GM10248 (cell line): ENCODE measurements at places on chromosomes 2 and 18.

GRCh38 chr2:1988049-1988448 is 243.7 kb upstream of the PXDN start:
- DNase-seq = no peak

- no peak for DNase-seq
Measured at GRCh38 chr2:150474326-150475074, 13.0 kb downstream of the RND3 start.

DNA sequence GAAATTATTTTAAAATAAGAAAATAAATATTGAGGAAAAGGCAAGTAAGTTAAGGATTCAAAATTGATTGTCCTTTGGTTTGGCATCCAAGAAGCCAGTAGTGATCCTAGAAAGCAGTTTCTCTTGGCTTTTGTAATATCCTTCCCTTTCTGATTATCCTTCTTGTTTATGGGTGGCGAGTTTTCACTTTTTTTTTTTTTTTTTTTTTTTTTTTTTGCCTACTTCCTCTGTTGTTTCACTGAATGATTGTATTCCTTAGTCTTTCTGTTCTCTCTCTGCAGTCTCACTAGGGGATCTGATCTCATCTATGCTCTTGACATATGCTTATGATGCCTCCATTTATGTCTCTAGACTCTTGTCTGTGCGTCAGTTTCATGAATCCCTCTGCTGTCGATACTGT is 4.2 kb downstream of the NAPG start:
- no peak for DNase-seq

GRCh38 chr2:210540900-210541289 is 15.5 kb upstream of the CPS1 start:
- no peak for DNase-seq

- DNase-seq = no peak
Measured at GRCh38 chr2:110900191-110900590, 167.8 kb downstream of the ACOXL start.

DNA sequence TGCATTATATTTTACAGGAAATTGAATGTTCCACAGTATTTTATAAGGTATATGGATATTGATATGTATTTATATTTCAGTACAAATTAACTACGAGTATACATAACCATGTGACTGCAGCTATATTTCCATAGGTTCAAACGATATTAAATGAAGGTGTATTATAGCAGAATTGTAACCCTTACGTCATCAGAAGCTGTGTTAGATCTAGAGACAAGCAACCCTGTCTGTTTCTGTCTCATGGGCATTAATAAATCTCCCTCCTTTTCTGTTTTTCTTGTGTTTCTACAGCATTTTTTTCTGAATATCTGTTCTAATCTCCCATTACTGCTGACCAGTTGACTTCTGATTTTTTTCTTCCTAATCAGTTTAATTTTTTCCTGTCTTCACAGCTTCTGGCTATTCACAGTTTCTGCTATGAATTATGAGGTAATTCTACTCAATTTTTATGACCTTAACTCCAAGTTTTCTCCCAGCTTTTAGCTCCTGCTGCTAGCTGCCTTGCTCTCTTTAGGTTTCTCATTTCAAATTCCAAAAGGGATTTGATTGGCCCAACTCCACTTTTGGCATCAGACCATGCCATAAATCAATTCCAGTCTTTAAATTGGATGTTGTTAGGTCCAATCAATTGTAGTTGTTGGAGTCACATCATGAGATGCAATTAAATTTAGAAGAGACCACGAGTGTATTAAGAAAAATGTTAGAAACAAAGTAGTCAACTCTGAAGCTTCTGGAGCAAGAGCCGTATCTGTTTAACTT is 277.5 kb upstream of the ZSWIM2 start:
- DNase-seq = no peak

DNA sequence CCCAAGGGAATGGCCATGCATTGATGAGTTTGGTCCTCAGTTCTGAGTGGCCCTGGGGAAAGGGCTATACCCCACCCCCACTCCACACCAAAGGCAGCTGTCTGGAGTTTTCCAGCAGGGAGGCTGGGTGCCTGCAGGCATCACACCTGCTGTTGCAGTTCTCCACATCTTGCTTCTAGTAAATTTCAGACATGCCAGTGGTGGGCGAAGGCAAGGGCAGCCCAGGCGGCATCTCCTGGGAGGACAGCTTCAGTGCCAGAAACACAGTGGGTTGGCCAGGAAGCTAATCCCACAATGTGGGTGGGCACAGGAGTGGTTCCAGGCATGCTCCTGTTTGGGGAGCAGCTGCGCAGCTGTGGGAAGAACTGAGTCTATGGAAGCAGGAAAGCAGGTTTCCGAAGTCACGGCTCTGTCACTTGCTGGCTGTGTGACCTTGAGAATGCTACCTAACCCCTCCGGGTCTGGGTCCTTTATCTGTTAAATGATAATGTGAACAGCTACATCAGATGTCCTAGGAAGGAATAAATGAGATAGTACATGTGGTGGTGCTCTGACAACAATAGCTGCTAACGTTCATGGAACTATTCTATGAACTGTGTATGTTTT is 84.6 kb upstream of the SPTBN1 start:
- DNase-seq = no peak

DNA sequence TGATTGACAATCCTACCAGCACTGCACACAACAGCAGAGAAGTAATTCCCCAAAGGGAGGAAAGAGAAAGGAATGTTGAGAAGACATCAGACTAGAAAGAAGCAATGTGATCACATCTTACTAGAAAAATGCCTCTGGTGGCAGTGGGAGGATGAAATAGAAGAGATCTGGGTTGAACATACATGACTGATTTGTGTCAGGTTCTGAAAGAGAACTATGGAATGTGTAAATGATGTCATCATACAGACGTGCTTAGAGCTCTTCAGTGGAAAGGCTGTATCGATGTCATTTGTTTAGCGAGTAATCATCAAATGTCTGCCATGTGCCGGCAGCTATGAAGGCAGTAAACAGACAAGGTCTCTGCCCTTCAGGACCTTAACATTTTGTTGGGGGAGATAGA is 24.9 kb downstream of the GORASP2 start:
- no peak for DNase-seq

DNA sequence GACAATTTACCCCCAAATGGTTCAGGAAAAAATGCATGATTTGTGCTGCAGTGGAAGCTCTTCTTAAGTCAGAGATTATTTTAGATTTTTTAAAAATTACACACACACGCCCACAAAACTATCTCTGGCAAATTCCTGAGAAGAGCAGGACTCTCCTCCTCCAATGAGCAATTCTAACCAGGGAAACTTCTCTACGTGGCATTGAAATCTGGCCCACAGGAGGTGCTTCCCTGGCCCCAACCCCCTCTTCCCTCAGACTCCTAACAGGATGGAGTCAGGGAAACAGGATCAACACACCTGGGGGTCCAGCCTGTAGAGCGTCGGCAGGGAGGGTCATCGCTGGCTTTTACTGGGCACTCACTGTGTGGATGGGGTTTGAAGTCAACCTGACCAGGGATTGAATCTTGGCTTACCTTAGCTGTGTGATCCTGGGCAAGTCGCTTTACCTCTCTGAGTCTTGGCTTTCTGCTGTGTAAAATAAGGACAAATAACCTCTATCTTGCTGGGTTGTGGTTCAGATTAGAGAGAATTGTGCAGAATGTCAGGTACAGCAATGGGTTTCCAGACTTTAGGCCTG is 65.4 kb upstream of the ASAP2 start:
- no peak for DNase-seq

DNA sequence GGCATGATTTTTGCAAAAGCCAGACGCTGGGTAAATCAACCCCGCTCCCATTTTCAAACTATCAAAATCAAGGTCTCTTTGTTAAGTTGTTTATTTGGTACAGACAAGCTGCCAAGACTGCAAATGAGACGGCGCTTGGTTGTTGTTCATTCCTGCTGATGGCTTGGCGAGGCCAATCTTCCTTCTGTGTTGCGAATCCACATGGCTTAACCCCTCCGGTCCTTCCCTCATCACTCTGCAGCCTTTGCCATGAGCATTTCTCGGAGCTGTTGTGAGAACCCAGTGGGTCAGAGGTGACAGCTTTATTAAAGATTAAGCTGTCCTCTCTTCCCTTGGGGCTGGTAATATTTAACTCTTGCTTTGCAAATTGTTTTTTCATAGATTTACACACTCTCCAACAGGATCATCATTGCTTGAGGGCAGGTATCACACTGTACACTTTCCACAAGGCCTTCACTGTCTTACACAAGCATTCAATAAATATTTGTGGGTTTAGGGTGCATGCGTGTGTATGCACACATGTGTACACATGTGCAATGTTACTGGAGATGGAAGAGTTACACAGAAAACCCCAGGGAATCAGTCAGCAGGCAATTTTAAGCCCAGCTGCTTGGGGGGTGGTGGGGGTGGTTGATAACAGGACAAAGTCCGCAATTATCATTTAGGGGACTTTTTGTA is 27.8 kb upstream of the KCNF1 start:
- no peak for DNase-seq

DNA sequence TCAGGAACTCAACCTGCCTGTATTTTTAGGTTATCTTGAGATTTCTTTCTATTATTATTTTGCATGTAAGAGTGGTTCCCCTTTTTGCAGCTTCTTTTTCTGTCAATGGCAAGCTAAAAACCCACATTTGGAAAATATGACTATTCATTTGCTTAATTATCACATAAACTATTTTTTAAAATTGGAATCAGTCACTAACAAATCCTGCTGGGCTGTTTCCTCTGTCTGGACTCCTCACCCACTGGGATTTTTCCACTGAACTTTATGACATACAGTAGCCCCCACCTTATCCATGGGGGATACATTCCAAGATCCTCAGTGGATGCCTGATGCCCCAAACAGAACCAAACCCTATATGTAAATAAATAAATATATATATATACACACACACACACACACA is 447.3 kb downstream of the DLGAP1 start:
- no peak for DNase-seq

- DNase-seq = no peak
Measured at GRCh38 chr2:47208852-47209606, 53.9 kb upstream of the STPG4 start.

- no peak for DNase-seq
Measured at GRCh38 chr2:134722728-134723127, 3.9 kb upstream of the TMEM163 start.

DNA sequence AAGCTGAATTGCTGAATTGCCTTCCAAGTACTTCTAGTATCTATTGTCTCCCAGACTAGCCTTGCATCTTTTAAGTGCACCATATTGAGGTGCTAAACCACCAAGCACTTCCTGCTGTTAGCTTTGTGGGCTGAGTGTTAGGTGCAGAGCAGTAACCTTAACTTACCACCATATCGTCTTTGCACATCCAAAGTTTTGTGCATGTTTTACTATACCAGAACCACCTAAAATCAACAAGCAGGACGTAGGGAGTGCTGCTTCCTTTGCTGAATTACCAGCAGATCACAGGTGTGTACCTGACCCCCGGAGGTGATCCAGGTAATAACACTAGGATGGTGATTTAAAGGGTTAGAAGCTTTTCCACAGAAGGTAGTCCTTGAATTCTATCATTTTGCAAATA is 359.9 kb upstream of the HNRNPA3 start:
- DNase-seq = no peak

GRCh38 chr18:35740656-35741055 is 159.1 kb downstream of the GALNT1 start:
- DNase-seq = no peak

DNA sequence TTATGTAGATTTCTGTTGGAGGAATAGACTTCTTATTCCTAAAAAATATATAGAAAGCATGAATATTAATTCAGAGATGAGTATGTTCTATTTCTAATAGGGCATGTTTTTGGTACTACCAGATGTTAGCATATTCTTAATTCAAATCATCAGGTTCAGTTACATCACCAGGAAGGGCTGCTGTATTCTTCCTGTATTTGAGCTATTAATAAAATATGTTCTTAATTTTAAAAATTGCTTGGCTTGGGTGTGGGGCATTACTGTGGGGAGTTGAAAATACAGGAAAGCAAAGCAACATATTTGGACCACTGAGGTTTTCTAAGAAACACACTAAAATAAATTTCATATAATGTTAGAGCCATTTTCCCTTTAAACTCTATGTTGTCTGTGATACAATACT is 343.0 kb downstream of the EPHA4 start:
- DNase-seq = no peak

GRCh38 chr18:58348517-58348916 is 280.4 kb downstream of the ALPK2 start:
- DNase-seq = no peak

DNA sequence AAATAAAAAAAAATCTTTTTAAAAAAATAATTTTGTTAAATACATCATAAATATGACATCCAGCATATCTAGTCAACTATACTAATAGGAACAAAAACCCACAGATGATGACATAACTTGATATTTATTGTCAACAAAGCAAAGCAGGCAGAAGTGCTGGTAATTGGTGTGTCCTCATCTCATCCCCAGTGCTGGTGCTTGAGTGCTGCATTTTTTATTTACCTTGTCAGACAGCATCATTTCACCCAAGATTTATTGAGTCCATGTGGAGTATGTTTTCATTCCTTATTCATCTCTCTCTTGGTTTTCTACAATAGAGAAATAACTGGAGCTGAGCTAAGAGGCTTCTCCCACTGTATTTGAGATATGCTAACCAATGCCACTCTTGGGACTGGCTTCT is 191.6 kb upstream of the SLC14A2 start:
- no peak for DNase-seq

DNA sequence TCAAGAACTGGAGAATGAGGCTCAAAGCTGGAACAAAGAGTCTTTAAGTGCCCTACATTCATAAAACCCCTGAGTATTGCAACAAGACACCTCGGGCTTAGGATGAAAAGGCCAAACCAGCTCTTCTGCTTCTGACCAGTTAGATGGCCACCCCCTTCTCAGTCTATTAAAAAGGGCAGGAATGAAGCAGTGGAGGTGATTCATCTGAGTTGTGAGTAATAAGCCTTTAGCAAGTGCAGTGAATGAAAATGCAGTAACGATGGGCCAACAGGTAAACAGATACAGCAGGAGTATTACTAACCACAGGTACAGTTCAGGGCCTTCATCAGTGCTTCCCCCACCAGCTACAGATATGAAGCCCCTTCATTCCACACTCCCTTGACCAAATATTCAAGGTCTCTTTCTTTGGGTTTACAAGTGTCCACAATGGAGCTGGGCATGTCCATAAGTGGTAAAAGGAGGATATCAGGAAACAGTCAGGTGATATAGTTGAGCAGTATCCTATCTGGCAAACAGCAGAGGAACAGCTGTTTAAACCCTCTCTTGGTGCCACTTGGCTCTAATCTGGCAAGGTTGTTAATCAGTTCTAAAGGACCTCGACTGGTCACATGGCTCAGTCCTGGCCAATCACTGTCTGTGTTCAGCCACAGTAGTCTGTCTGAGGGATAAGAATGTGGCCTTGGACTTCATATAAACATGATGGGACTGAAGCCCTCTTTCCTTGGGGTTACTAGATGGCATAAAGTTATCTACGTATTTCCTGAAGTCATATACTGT is 17.8 kb downstream of the SERPINB13 start:
- no peak for DNase-seq

GRCh38 chr2:196452758-196453157 is 186.8 kb upstream of the CCDC150 start:
- DNase-seq = no peak

- no peak for DNase-seq
Measured at GRCh38 chr2:207227062-207227748, 61.5 kb upstream of the KLF7 start.
